ENCODE measurements at places on chromosomes 13 and 19.

DNA sequence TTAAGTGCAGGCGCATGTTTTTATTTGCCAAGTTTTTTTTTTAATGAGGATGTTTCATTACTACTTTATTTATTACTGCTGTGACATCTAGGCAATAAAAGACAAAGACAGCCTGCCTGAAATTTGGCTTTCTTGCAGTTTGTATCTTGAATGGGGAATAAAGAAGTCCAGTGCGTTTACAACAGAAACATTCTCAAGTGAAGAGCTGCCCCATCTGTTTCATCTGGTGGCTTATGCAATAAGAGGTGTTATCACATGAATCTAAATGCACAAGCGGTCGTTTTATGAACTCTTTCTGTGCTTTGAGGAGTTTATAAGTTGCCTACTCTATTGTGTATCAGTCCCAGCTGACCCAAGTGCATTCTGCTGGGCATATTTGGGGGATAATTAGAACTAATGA, 12.6 kb upstream of the MAB21L1 start:
- DNase-seq: no peak

DNA sequence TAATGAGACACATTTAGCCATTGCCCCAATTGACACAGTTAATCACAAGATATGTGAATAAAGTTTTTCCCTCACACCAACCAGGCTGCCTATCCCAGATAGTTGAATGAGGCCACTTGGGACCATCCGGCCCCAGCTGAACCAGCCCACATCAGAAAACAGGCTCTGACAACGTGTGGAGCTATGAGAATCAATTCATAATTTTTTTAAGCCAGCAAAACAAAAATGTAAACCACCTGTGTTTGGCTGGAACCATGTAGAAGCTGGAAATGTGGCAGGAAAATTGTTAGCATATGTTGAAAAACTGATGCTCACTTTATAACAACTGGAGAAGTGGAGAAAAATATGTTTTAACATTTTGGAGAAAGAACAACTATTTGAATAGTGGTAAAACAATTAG, 1161.3 kb downstream of the SLITRK1 start:
- DNase-seq: no peak

DNA sequence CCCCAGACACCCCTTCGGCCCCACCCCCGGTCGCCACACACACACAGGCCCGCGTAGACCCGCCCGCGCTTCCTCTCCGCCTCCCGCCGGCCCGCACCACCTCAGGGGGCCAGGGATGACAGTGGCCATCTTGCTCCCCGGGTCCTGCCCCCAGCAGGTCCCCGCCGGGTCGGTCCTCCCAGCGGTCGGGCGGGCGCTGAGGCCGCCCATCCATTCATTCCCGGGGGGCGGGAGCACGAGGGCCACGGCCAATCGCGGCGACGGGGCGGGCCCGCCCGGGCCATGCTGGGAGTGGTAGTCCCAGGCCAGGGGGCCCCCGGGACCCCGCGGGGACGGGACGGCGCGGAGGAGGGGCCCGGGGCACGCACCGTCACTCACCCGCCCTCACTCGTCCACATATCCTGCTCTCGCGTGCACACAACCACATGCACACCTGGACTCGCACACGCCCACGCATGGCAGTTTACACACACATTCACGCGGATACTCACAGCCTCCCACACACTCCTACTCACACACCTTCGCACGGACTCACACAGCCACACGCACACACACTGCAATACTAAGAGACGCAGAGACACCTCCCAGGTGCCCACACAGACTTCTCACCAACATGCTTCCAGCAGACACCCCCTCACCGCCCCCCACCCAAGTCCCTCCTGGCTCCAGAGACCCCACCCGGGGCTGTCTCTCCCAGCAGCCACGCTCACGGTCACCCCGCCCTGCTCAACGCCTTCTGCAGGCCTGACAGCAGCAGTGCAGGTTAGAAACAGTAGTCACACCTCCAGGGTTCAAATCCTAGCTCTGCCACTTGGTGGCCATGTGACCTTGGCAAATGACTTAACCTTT, at the start of gene DPF1:
Gene DPF1, minus strand, starts transcription at position 209 of the 849 bp plus-strand sequence. Its CDS starts 80 bp downstream, at position 129.
- DNase-seq: peak; percentile 99

- no peak for DNase-seq
These were observed 926 bp upstream of the HNRNPUL1 start for GRCh38 chr19:41263042-41263849.

DNA sequence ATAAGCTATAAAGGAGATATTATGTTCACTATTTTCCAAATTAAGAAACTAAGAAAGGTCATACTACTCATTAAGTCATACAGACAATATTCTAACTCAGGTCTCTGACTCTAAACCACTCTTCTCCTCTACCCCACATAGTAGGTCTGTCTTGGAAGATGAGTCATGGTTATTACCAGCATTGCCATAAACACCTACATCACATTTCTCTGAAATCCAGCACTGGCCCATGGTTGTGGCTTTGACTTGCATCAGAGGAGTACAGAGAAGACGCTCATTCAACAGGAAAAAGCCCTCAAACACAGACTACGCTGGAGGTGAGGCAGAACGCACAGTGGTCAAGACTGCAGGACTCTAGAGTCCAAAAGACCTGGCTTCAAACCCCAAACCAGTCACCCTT, 476.8 kb downstream of the COG6 start:
- no peak for DNase-seq

- no peak for DNase-seq
These were observed 116.9 kb downstream of the USP12 start for GRCh38 chr13:27054760-27055159.

DNA sequence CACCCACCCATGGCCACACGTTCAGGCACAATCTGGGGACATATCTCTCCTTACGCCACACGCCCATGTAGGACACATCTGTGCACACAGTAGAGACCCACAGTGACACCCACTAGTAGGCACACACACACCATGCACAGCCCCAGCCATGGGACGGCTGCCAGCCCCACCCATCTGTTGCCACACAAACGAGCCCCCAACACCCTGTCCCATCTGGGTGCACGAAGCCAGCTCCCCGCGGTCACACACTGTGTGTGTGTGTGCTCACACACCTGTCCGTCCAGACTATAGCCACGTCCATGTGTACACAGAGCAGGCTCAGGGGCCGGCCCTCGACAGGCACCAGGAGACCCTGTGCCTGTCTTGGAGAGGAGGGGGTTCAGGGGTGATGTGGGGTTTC, 10.6 kb downstream of the ERFL start:
- no peak for DNase-seq

DNA sequence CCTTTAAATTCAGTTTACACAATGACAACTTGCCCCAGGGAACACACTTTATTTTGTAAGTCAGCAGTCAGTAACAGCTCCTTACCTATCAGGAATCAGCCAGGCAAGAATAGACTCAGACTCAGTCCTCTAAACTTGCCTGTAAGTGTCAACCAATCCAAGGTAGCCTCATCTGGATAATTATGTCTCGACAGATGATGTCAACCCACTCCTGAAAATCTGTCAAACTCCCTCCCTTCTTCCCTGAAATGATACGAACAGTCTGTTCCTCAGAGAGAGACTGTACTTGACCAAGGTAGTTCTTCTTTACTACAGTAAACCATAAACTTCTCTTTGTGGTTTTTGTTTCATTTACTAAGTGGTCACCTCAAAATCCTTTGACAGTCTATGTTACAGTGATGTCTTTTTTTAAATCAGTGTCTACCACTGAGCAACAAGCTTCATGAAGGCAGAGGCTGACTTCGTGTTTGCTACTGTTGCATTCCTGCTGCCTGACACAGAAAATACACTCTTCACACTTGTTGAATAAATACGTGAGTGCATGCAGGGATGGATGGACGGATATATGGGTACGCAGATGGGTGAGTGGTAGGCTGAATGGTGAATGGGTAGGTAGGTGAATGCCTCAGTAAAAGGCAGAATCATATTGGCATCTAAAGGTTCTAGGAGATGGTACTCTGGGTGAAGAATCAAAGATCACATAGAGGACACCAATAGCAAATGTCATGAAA, 17.5 kb upstream of the FREM2 start:
- DNase-seq: no peak

Measured in iPS-NIHi11 (cell line).